ENCODE measurements at places on chromosomes 1 and 21. TPM values are rescaled to one million over a fixed set of nuclear protein-coding genes. Genes with fewer than 3 reads are reported as not detected.

GRCh38 chr1:186740324-186740723 is 60.1 kb upstream of the PTGS2 start:
- DNase-seq, result no peak

GRCh38 chr1:233679591-233680373 is 65.9 kb downstream of the KCNK1 start:
- DNase-seq, result peak; percentile 19

GRCh38 chr1:45989249-45989648 is 143.2 kb downstream of the PIK3R3 start:
- no peak for DNase-seq

DNA sequence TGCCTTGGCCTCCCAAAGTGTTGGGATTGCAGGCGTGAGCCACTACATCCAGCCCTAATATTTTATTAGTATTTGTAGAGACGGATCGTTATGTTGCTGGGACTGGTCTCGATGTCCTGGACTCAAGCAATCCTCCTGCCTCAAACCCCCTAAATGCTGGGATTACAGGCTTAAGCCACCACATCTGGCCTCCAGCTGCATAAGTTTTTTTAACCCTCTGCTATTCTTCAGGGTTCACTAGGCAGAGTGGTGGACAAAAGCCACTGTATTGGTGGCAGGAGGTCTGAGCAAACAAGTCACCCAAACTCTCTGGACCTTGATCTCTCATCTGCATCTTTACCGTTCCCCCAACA is 10.1 kb upstream of the CLIC4 start:
- DNase-seq, result no peak

- no peak for DNase-seq
Observed at GRCh38 chr21:45588871-45589491, 46.7 kb upstream of the SLC19A1 start.

DNA sequence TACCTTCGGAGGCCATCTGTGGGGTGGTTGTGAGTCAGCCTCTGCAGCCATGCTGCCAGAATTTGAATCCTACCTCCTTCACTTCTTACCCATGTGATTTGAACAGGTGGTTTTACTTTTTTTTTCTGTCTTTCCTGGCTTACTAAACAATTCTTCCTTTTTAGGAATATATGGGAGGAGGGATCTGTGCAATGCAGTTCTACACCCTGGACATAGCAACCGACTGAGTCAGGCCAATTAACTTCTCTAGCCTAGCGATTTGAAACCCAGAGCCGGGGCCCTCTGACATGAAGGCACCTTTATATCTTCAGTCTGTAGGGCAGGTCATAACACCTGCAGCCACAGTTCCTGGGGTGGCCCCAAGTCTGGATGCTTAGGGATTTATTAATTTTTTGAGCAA is 83.6 kb downstream of the ST6GALNAC3 start:
- DNase-seq, result no peak

- peak; percentile 45 for DNase-seq
Observed at GRCh38 chr1:236144446-236145150, 2.3 kb downstream of the GPR137B start.

DNA sequence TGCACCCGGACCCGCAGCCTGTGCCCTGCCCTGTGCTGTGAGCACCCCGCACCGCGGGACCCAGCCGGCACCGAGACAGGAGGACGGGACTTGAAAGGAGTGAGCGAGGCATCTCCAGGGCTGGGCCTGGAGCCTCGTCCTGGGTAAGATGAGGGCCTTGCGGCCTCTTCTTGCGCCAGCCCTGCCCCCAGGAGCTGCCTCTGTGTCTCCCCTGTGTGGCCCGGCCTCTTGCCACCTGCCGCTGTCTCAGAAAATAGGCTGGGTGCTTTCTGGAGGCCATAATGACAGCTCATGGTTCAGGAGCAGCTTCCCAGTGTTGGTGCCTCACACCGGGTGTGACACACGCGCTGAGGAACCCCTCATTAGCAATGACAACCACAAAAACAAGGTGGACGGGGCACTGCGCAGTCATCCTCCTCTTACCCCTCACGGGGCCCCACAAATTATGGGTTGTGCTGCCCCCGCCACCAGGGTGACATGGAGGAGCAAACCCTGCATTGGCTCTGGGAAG is 161.5 kb upstream of the C1orf174 start:
- DNase-seq, result no peak

GRCh38 chr1:204684206-204684570 is 1.4 kb downstream of the LRRN2 start:
- DNase-seq, result peak; percentile 72

- no peak for DNase-seq
Observed at GRCh38 chr1:84869720-84870119, 23.3 kb downstream of the LPAR3 start.

DNA sequence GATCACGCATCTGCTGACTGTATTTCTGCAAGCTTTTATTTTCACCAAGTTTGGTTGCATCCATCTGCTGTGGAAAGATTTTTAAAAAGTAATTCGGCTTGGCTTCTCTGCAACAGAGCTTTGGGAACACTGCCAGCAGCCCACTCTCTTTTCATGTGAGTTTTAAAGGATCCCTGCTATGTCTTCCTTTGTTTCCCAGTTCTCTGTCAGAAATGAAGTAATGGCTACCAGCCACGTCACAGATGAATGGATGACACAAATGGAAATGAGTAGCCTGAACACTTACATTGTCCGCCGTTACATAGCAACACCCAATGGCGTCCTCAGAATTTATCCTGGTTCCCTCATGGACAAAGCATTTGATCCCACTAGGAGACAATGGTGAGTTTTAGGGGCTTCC is 80.6 kb upstream of the RAVER2 start:
- no peak for DNase-seq

- DNase-seq, result no peak
Observed at GRCh38 chr1:35637401-35637809, 3.9 kb downstream of the PSMB2 start.

- DNase-seq, result peak; percentile 77
Observed at GRCh38 chr1:214332946-214333798, 52.2 kb downstream of the SMYD2 start.

GRCh38 chr1:4530166-4530785 is 124.1 kb upstream of the AJAP1 start:
- no peak for DNase-seq

DNA sequence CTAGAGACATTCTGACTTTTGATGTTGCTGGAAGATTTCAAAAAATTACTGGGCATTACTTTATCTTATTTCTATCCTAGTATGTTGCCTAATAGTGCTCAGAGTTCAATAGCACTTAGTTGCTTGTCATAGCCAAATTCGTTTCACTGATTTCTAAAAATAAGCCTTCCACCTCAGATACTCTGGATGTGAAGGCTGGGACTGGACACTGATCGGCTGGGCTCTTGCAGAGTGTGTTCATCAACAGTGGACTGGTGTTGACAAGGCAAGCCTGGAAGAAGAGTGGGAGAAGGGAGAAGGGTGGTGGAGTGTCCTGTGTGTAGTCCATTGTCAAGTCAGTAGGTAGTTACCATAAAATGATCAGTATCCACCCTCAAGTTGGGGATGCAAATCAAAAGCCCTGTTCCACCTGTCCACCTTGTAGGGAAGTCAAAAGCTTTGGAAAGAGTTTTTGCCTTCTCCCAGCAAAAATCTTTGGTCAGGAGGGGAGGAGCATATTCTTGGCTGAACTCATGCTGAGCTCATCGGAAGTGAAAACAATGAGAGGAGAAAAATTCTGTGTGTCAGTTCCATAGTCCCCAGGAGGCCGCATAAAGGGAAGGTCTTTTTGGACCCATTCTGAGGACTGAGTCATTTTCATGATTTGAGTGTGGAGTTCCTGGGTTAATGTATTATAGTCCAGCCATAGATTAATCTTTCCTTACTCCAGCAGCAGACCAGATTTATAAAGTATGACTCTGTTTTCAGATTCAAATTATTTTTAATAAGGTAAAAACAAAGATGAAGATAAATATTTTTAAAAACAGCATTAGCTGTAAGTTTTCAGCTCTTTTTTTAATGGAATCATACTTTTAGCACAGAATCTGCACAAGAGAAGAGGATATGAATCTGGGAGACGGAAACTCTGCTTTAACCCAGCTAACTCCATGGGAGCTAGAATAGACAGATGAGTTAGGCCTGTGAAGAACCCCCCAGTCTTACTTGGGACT is 99.5 kb upstream of the BMP8A start:
- peak; percentile 43 for DNase-seq

DNA sequence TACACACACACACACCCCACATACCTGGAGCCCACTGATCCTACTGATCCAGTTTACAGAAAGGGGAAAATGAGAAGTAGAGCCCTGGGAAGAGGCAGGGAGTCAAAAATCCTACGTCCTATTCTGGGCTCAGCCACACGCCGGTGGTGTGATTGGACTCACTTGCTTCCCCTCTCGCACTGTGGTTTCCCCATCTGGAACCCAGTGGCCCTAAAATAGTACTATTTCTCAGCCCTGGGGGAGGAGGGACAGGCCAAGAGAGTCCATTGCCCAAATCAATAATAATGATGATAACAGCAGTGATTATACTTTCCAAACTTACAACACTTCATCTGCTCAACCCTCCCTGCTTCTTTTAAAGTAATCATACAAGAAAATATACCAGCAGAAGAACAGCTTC is 2.9 kb upstream of the PIGR start:
- DNase-seq, result no peak

- no peak for DNase-seq
Observed at GRCh38 chr21:23039846-23040245, 2041.6 kb downstream of the NCAM2 start.

DNA sequence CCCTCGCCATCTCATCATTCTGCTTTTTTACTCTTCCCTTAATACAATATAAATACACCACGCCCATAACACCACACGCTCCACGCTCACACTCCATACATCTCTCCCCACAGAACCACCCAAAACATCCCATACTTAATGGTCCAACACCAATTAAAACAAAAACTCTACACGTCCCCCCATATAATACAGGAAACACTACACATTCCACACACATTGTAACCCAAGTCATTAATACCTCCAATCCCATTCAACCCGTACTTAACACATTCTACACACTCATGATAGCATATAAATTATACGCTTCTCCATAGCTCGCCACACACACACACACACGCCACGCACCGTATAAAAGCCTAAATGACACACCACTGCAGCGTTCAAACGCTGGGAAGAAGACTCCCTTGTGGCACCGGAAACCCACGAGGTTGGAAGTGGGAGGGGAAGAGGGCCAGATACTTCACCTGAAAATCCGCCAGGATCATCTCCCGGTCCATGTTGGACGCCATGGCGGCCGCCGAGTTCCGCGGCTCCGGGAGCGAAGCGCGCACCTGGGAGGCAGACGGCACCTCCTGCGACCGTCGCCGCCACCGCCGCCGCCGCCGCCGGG is 659 bp downstream of the FAF1 start:
- no peak for DNase-seq

GRCh38 chr1:15627343-15627988 is 10.2 kb downstream of the DDI2 start:
- no peak for DNase-seq

- no peak for DNase-seq
Observed at GRCh38 chr21:35974775-35975174, 85.6 kb downstream of the SETD4 start.

GRCh38 chr1:228984646-228985631 is 249.7 kb downstream of the RHOU start:
- DNase-seq, result no peak

GRCh38 chr1:15417059-15417934 is 7.6 kb downstream of the EFHD2 start:
- peak; percentile 60 for DNase-seq

DNA sequence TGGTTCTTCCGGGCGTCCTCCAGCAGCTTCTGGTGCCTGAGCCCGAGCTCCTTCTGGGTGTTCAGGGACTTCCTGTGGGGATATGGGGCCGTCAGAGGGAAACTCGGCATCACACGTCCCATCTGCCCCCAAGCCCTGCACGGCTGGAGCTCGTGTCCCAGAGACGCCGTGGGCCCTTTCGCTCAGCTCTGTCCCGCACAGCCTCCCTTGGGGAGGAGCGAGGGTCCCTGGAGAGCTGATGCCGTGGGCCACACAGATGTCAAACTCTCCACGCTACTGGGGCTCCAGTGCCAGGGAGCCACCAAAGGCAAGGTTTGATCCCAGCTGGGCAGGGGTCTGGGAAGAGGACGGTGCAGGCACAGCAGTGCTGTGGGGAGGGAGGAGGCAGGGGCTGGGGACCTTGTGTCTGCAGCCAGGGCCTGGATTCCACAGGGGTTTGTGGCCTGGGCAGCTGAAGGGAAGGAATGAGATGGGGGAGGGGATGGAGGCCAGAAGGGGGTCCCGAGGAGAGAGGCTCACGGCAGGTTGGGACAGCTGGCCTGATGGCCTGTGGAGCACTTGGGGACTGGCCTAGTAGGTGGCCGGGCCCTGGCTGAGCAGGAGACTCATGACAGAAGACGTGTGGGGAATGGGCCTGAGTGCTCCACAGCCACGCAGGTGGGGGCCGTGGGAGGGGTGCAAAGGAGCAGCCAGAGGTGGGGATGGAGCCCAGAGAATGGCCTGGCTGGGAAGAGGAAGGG is 30.4 kb downstream of the CFAP74 start:
- DNase-seq, result peak; percentile 61

- DNase-seq, result peak; percentile 57
Observed at GRCh38 chr1:227910511-227911153, 37.1 kb downstream of the WNT9A start.

DNA sequence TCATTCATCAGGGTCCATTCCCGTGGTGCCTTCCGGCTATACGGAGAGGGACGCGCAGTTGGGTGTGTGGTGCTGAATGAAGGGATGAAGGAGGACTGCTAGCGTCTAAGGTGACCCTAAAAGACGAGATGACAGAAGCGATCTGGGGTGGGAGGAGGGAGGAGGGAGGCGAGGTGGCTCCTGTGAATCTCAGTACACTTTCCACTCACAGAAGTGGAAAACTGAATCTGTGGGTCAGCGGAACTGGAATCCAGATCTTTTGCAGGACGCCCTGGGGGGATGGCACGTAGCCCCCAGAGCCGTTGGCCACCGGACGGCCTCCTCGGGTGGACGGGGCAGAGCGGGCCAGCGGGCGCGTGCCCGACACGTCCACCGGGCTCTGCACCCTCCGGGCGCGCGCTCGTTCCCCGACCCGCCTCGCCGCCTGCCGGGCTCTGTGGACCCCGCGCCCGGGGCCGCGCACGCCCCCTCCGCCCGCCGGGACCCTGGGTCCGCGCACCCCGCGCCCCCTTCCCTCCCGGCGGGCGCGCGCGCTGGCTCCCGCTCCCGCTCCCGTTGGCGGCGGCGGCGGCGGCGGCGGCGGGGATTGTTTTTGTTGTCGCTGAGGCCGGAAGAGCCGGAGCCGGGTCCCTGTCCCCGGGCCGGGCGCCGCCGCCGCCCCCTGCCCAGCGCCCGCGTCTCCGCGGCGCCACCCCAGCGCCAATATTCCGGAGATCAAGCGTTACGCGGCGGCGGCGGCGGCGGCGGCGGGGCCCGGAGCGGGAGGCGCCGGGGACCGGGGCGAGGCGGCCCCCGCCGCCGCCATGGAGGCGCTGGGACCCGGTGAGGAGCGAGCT is at the start of gene AGO4:
AGO4 (plus strand) TSS at position 403 of the 836 bp plus-strand sequence; CDS start at position 804, 401 bp downstream.
- DNase-seq, result peak; percentile 95

GRCh38 chr1:228118040-228118439 is 8.9 kb upstream of the MRPL55 start:
- DNase-seq, result no peak

- DNase-seq, result no peak
Observed at GRCh38 chr1:43925846-43926245, 7.8 kb upstream of the ARTN start.

NT5C1A gene
- total RNA-seq, result not detected

PLEKHA6 gene
- 3.0 TPM for total RNA-seq

PAPPA2 gene
- total RNA-seq, result 2.4 TPM

USH2A gene
- total RNA-seq, result 0.37 TPM

OR6N1 gene
- not detected for total RNA-seq

KCNJ9 gene
- total RNA-seq, result not detected

LCE1E gene
- total RNA-seq, result not detected

MYCBP gene
- 43.1 TPM for total RNA-seq

FGR gene
- total RNA-seq, result 0.30 TPM

KIF17 gene
- 10.1 TPM for total RNA-seq

PDC gene
- not detected for total RNA-seq

CELSR2 gene
- 11.0 TPM for total RNA-seq

CELA2B gene
- not detected for total RNA-seq

Data from H7 (cell line).